Chondrocyte (in vitro differentiated cells): ENCODE measurements at places on chromosomes 4 and X.

DNA sequence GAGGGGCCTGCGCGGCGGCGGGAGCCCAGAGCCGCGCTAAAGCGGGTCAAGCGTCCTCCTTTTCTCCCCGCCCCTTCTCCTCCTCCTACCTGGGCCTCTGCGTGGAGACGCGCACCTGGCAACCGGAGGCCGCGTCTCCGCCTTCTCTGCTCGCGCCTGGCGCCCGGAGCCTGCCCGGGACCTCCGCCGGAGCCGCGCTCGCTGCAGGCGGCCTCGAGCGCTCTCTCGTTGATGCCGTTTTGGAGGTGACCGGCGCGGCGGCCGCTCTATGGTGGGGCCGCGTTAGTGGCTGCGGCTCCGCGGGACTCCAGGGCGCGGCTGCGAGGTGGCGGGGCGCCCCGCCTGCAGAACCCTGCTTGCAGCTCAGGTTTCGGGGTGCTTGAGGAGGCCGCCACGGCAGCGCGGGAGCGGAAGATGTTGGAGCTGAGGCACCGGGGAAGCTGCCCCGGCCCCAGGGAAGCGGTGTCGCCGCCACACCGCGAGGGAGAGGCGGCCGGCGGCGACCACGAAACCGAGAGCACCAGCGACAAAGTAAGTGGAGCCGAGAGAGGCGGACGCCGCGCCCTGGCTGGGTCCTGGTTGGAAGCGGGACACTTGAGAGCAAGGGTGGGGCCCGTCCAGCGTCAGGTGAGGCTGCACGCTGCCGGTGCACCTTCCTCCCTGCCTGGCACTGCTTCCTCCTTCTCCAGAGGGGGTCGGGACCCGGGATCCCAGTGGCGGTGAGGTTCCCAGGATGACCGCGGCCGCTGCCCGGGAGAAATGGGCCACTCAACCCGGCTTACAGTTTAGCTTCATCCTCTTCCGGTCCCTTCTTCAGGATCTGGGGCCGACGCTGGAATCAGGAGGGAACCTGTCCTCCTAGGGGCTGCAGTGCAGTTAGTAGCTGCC is at the start of gene CDS1:
CDS1 (plus strand) TSS at position 140 of the 888 bp plus-strand sequence; CDS start at position 415, 275 bp downstream.
- peak; percentile 88 for DNase-seq

DNA sequence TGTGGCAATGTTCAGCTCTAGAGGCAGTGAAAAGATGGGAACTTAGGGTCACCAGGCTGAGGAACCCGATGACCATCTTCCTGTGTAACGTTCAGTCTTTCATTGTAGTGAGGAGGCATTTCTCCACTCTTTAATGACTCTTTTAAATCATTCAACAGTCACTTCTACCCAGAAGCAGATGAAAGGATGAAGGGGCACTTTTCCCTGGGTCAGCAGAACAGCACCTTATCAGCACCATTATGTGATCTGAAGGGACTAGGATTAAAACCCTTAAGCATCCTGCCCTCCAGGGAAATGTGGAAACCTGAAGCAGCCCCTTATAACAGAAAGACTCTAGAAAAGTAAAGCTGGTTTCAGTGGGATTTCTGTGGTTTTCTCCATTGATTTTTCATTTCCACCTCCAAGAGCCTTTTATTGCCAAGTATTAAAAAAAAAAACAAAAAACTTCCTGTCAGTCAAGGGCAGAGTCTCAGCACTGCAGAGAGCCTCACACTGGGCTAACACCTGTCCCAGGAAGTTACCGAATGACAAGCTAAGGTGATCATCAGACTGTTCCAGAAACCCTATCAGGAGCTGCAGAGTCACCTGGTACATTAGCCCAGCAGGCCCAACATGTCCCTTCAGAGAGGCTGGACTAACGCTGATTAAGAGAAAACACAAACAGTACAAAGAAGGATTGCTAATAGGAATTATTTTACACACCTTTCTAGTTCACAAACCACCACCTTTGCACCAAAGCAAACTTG is 185.9 kb downstream of the SHROOM3 start:
- DNase-seq, result no peak

- peak; percentile 52 for DNase-seq
Observed at GRCh38 chr4:8353158-8353669, 83.7 kb downstream of the HTRA3 start.

DNA sequence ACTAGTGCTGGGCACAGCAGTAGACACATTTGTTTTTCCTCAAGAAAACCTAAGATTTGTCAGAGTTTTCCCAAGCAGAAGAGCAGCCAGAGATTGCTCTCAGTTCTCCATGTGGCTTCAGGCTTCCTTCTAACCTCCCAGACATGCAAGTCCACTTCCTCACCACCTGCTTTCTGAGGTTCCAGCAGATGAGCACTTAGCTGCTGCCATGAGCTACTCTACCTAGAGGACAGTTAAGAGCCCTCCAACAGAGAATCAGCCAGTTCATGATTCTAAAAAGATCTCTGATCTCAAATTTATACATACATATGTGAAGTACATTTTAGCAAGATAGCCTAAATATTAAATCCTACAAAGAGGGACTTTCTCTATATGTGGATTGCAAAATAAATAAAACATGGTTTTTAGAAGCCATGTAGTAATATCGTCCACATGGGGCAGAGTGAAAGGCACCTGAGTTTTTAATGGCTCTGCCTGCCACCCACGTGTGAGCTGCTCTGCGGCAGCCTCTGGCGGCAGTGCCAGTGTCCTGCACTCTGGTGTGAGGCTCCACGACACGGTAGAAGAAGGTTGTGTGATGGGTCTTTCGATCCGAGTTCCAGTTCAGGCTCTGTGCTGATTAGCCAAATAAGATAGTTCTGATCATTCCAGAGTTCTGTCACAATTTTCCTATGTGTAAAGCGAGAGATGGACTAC is 10.3 kb downstream of the CYP4V2 start:
- no peak for DNase-seq

- DNase-seq, result no peak
Observed at GRCh38 chr4:75048208-75048879, 115.4 kb downstream of the PARM1 start.

- DNase-seq, result no peak
Observed at GRCh38 chr4:74534936-74535335, 90.0 kb downstream of the AREG start.

DNA sequence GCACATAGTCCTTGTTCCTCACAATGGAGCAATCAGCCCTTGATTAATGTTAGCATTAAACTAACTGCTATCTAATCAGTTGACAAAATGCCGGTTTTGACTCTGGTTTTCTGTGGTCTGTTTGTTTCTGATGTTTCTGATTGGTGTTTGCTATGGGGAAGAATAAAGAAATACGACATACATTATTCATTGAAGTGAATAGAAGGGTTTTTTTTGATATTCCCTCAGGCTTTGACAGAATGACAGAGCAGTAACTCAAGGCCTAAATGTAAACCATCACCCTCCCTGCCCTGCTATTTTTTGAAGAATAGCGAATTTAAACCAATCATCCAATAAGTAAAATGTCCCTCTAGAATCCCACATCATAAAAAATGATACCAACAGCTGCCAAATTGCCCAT is 65.5 kb upstream of the HS3ST1 start:
- DNase-seq, result no peak

- no peak for DNase-seq
Observed at GRCh38 chr4:39255266-39255665, 72.9 kb downstream of the WDR19 start.

- no peak for DNase-seq
Observed at GRCh38 chr4:74608151-74608949, 163.4 kb downstream of the AREG start.

GRCh38 chr4:39933671-39934590 is 43.8 kb downstream of the PDS5A start:
- DNase-seq, result no peak

DNA sequence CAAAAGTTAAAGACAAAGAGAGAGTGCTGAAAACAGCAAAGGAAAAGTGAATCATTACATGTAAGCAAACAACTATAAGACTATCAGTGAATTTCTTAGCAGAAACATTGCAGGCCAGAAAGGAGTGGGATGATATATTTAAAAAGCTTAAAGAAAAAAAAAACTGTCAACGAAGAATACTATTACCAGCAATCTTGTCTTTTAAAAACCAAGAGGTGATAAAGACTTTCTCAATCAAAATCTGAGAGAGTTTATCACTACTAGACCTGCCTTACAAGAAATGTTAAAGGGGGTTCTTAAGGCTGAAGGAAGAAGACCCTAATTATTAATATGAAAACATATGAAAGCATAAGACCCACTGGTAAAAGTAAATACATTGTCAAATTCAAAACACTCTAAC is 132.5 kb upstream of the ZCCHC13 start:
- DNase-seq, result no peak

- DNase-seq, result no peak
Observed at GRCh38 chr4:75434105-75434504, 80.1 kb downstream of the RCHY1 start.

DNA sequence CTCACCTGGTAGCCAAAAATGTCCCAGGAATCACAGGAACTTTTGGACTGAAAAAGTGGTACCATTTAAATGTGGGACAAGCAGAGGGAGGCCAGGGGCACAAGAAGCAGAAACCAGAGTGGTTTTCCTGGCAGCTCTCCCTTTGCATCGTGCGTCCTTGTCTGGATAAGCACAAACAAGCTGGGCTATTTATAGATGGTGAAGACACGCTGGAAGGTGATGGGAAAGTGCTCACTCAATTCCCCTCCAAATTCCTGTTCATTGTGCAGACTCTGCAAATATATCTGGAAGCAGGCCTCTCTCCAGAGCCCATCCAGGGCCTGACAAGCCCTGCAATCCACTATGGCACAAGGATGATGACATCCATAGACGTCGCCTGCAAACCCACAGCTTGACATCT is 63.6 kb upstream of the MAP3K15 start:
- no peak for DNase-seq

DNA sequence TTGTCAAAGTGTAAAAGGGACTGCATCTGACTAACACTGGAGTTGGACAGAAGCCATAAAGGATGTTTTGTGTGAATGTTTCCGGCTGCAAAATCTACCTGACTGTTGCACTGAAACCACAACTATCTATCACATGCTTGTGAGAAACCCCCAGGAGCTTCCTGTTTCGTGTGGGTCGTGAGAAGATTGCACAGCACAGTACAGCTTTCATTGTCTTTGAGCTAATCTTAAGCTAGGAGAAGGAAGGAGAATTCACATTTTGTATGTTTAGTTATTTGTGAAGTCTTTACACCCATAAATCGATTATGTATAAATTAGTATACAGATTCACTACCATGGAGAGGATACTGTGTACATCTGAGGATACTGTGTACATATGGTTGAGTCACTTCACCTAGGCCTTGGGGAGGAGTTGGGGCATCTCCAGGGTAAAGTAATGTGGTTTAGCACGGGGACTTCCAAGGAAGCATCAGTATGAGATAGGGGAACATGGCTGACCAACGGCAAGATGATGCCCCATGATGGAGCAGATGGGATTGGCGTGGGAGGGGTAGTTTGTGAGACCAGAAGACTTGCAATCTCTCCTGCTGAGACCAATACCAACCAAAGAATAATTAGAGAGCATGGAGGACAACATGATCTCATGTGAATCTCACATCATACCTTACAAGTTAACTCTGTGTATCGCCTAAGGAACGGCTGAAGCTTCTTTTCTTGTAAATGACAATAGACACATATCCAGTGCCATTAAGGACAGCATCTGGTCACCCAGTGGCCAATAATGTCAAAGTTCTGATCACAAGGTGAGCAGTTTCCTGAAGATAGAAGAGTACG is 43.1 kb upstream of the FAM9C start:
- no peak for DNase-seq

DNA sequence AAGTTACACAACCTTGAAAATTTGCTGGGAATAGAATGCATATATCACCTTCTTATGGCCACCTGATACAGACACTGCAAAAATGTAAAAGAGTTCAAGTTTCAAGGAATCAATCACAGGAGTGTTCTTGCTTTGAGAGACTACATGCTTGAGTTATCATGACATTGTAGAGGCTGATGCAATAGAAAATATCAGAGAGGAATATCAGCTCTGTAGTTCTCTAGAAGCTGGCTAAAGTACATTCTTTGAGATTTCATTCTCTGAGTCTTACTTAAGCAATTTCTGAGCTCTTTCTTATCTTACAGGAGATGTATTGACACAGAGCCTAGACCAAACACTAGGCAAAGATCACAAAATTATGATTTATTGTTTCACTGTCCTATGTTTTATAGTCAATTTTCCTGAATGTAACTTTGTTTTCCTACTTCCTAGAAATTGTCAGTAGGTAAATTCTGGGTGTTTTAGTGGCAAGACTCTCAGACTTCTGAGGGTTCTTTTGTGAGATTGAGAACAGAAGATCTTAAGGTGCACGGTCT is 152.1 kb upstream of the HPGD start:
- no peak for DNase-seq

DNA sequence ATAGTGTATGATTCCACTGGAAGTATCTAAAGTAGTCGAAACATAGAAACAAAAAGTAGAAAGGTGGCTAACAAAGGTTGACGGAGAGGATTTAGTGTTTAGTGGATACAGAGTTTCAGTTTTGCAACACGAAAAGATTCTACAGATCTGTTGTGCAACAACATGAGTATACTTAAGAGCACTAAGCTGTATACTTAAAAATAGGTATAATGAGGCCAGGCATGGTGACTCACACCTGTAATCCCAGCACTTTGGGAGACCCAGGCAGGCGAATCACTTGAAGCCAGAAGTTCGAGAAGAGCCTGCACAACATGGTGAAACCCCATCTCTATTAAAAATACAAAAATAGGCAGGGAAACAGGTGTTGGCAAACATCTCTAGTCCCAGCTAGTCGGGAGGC is 7.9 kb upstream of the ATRX start:
- no peak for DNase-seq

DNA sequence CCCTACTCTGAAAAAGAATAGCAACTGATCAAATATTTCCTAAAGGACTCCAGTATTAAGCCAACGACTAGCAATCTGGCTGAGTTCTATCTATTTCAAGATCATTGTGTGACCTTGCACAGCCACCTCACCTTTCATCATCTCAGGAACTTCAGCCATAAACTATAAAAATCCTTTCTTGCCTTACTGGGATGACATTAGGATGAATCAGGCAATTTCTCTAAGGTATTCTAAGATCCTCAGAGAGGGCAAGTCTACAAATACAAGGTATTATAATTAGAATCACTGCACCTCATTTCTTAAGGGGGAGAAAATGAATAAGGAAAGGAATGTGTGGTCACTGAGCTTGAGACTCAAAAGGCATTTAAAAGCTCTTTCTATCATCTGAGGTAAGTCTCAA is 152.6 kb downstream of the GRIA3 start:
- no peak for DNase-seq

DNA sequence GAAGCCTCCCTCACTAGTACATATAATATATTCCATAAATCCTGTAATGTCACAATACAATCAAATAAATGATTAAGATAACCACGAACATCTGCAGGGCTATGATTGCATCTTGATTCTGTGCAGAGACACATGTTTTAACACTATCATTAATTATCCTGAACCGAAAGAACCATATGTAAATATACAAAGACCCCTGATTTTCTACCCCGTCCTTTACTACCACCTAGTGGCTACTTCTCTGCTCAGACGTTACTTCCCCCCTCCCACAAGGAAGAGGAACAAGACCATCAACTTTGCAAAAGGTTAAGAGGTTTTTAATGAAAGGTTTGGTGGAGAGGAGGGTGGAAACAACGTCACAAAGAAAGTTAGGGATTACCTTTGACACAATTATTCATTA is 134.0 kb downstream of the COL4A6 start:
- no peak for DNase-seq

GRCh38 chrX:18971506-18971905 is 12.4 kb downstream of the PHKA2 start:
- no peak for DNase-seq
